Stimulated activated CD4-positive, alpha-beta T cell treated with anti-CD3 and anti-CD28 coated beads, Interleukin-12 subunit alpha, Interleukin-12 subunit beta, amount 100 ng/mL, for 4 hours (primary cell): ENCODE measurements at places on chromosomes 3 and 15.

DNA sequence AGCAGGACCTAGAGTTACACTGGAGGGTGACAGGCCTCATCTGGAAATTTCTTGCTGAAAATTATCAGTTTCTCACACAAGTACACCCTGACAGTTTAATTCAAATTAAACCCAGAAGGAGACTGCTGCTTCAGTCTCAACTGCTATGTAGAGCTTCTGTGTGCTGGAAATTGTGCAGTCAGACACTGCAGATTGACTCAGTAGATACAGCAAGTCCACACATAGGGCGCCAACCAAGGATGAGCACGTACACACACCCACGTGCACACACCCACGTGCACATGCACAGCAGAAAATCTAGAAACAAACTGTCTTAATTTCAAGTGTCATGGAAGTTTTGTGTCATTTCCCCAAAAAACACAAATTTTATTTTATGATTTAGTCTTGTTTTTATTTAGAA lies 192.9 kb downstream of the PDE8A start:
- DNase-seq: no peak

DNA sequence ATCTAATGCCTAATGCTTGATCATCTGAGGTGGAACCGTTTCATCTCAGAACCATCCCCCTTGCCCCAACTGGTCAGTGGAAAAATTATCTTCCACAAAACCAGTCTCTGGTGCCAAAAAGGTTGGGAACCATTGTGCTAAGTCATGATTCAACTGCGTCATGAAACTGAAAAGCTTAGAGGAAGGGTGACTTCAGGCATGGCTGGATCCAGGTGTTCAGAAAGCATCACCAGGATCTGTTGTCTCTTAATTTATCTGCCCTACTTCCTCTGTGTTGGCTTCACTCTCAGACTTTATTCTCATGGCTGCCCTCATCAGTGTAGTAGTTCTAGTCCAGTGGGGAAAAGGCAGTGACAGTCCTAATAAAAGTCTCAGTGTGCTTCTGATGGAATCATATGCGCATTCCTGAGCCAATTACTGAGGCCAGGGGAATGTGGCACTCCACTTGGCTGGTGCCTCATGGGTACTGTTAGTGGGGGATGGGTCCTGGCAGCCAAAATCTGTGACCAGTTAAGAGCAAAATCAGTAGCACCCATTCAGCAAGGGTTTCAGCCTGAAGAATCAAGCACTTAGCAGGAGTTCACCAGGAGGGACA lies 110.3 kb downstream of the WNT5A start:
- no peak for DNase-seq

DNA sequence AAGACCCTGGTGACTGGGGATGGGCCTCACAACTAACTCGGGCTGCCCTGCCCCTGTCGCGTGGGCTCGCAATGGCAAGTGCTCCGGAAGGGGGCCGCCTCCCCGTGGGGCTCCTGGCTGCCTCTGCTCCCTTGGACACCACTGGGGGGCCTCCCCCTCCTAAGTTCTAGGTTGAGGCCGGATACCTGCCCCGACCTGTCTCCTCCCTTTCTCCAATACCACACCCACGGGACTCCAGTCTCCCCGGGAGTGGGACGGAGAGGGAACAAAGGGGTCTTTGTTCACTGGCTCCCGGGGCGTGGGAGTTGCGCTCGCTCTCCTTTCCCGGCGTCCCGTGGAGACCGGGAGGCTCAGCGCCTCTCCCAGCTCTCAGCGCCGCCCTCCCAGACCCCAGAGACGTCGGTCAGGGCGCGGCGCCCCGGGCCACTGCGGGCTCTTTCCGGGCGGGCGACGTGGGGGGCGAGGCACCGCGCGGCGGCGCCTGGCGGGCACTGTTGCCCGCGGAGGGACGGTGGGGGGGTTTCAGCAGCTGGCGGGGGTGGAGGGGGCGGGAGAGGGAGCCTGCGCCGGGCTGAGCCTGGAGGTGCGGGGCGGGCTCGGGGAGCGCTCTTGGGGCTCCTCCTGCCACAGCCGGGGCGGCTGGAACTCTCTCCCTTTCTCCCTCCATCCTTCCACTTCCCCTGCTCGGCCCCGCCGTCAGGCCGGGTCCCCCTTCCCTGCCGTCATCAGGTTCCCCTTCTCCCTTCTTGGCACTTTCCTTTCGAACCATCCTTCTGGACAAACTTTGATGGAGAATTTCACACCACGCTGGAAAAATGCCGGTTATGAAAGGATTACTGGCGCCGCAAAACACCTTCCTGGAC lies at the start of gene KCNH8:
TSS of gene KCNH8 (plus strand) at position 606 of the 863 bp plus-strand sequence. CDS start at position 816, 210 bp downstream.
- DNase-seq: no peak

GRCh38 chr3:99731499-99731898 lies 86.2 kb upstream of the CMSS1 start:
- no peak for DNase-seq

DNA sequence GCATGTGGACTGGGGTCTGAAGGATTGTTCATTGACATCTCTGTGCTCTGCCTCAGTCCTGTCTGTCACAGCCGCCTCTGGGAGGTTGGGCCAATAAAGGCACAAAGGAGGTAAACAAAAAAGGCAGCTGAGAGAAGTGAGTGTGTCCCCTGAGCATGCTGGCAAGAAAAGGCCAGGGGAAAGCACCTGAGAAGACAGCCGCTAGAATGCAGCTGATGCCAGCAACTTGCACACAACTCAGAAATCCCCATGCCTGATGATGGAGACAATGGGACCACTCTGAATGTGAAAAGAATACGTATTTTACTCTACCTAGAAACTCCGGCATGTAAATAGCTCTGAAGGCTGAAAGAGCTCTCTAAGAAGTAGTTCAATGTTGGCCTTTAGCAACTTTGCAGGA lies 118.7 kb downstream of the KCNH8 start:
- no peak for DNase-seq

DNA sequence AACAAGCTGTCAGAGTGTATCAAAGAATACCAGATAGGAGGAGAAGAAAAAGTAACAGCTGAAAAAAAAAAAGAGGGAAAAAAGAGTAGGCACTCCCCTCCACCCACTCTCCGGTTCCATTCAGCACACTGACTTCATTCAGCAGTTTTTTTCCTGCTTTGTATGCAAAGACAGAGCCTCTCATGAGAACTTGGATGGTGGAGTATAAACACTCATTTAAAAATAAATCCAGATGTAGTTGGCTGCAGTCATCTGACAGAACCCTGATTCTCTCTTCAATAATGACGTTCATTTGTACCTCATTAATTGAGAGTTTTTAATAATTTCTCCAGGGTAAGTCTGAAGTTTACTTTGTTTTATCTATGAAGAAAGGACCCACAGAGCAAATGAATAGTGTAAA lies 81.0 kb downstream of the TMEM108 start:
- no peak for DNase-seq

DNA sequence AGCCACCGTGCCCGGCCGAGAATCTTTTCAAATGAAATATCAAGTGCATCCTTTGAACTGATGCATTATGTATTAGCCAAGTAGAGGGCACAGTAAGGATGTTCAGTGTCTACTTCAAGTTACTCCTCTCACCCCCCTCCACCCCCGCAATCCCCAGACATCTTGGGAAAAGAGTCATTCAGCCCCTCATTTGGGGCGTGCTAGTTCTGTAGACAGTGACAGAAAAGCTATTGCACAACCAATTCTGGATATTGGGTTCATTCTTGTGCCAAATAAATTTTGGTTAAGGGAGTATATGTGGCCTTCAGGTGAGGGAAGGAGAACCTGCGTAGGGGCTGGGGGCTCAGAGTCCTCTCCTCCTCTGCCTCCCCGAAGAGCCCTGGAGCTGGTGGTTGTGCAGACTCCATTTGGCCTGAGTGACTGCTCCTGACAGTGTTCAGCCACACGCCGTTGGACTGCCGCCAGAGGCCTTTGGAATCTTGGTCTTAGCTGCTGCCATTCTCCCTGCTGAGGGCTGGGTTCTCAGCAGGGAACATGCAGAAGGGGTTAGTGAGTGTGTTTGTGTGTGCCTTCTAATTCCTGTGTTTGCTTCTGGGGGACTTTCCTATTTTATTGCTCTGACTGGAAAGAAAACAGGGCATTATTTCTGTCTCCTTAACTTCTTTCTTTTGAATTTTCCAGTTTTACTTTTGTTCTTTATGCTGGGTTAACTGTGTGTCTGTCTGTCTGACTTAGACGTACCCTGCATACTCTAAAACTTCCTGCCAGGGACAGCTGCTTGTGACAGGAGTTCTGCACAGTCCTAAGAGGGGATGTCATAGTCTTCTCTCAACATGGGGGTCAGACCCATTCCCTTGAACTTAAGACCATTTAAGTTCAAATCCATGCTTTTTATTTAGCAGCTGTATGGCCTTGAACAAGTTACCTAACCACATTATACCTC lies 21.0 kb downstream of the RARB start:
- DNase-seq: no peak

GRCh38 chr15:43794269-43795037 lies 2.3 kb downstream of the SERF2 start:
- no peak for DNase-seq

DNA sequence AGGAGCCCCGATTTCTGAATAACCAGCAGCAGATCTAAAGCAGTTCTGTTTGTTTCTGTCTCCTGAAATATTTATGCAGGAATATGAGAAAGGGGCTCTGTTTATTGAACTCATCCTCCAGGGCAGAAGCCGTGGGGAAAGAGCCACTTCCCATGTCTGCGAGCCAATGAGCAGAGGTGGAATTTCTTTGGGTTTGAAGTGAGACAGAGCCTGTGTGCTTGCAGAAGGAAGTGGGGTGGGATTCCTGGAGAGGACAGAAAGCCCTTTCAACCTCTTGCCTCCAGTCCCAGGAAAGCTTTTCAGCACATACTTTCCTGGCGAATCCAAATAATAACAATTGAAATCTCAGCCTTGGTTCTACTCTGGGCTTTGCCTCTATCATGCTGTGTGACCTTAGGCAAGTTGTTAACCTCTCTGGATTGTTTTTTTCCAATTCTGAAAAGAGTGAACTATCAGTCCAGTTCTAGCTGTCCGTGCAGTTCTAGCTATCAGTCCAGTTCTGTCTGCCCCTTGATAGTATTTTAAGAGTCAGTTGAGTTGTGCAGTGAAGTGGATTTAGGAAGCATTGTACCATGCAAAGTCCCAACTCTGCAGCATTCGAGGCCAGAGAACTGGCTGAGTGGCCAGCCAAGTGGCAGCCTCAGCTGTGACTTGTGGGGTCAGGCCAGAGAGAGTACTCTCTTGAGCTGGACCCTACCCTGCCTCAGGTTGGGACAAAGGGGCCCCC lies 15.9 kb downstream of the CORO2B start:
- DNase-seq: no peak

DNA sequence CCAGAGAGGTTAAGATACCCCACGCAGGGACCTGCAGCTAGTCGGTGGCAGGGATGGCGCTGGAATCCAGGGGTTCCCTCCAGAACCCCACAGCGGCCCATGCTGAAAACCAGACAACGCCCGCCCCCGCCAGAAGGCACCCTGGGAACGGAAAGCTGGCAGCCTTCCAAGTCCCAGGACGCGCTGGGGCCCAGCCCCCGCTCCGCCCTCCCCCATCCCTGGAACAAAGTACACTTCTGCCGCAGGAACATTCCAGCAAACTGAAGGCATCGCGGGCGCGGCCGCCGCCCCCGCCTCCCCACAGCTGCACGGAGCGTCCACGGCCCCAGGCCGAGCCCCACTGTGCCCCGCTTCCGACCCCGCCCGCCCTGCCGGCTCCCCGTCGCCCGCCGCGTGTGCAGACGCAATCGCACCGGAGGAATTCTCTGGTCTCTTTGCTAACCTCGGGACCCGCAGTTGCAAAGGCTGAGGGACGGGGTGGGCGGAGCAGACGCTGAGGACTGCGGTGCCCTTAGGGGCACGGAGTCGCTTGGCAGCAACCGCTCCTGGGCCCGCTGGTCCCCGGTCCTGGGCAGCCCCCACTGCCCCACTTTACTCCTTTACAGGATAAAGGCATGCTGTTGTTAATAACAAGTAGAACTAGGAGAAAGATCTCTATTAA lies 44.8 kb upstream of the RNU6-1 start:
- peak; percentile 60 for DNase-seq

DNA sequence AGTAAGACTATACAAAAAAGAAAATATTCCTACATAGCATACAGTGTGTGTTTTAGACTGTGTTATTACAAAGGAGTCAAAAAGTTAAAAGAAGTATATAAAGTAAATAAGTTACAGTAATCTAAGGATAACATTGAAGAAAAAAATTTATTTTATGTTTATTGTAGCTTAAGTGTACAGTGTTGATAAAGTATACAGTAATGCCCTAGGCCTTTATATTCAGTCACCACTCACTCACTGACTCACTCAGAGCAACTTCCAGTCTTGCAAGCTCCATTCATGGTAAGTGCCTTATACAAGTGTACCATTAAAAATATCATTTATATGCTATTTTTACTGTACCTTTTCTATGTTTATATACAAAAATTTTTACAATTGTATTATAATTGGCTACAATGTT lies 220.1 kb downstream of the BCHE start:
- DNase-seq: no peak

DNA sequence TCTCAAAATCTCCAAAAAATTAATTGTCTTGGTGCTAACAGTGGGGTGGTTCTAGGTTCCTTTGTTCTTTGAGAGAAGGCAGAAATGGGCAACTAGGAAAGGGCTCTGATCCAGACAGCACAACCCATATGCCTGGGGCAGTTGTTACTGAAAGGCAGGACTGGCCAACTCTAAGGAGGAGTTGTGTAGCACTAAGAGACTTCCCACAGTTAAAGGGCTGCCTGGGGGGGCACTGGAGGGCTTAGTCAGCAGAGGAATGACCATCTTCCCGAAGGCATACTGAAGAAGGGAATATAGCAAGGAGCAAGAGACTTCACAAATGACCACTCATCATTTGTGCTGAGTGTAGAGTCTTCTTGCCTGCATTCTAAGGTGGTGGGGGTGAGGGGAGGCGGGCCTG lies 15.8 kb downstream of the ILDR1 start:
- no peak for DNase-seq
